NCI-H1436 treated with DMSO at 0.1 percent for 48 hours (cell line): ENCODE measurements at places on chromosomes 1 and 21.
A peak's percentile ranks its signal among the peaks of the same experiment; 100 is the strongest.

GRCh38 chr1:924656-925560, 1.2 kb downstream of the SAMD11 start:
- DNase-seq: no peak

DNA sequence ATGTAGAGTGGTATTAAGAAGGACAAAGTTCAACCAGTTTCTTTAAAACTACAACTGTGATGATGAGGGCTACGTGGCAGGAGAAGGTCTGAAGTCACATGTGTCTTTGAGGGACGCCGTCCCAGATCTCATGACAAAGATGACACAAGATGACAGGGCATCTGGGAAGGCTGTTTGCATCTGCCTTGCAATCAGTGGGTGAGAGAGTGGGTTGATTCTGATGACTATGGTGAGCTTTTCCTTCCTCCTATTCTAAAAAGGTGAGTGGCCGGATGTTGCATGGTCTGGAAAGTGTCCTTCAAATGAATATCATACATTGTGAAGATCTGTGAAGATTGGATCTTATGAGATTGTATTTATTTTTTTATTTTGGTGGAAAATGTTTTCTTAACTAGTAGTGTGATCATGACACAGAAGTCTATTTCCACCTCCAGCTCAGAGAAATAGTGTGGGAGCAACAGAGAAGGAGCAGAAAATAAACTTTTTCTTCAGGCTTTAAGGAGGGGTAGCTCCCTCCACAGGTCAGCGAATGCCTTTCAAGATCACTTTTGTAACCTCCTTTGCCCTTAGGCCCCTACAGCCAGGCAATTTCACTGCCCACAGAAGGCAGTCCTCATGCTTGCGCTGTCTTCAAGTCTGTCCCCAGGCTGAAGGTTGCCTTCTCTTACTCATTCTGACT, 76.0 kb upstream of the ATF3 start:
- DNase-seq: no peak

DNA sequence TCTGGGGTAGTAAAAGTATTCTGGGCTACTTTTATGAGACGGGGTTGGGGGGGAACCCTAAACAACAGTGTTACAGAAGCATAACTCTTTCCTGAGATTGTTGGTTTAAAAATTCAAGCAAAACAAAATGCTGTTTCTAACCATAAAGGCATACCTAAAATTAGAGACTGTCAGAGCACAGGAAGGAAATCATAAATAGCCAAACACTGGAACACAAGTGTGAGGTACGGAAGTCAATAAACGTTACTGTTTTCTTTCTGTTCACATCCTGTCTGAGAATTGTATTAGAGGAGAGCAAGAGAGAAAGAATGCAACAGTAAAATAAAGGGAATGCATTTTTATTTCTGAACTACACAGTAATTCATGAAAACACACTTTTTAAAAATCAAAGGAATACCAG, 42.8 kb upstream of the IL12RB2 start:
- DNase-seq: no peak

- DNase-seq: no peak
Observed at GRCh38 chr1:237018896-237019295, 14.7 kb upstream of the MT1HL1 start.

- DNase-seq: no peak
Observed at GRCh38 chr1:222769971-222770620, 33.1 kb downstream of the FAM177B start.

- no peak for DNase-seq
Observed at GRCh38 chr1:65425697-65426096, 5.2 kb downstream of the LEPR start.

- no peak for DNase-seq
Observed at GRCh38 chr1:62514746-62515423, 78.0 kb downstream of the USP1 start.

DNA sequence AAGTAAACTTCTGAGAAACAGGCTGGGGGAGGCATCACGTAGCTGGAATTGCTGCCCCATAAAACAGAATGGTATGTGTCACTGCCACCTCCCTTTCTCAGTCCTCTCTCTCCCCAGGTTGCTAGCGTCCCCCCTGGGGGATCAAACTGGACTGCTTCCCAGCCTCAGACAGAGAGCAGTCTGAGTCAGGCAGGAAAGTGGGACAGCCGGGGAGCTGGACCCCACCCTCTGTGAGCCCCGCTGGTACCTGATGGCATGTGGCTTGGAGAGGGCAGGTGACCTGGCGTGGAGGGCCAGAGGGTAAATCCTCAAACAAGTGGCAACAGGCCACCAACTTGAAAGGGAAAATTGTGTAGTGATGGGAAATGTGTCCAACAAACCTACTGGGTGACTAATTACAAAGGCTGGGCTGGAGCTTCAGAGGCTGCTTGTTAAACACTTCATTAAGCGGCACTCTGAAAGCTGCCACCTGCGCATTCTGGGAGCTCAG, 1.0 kb upstream of the SFN start:
- DNase-seq: peak; percentile 48

- DNase-seq: peak; percentile 31
Observed at GRCh38 chr1:119141020-119141424, 569 bp upstream of the WARS2 start.

GRCh38 chr21:32580949-32581348, 4.4 kb downstream of the TCP10L start:
- DNase-seq: no peak

GRCh38 chr1:232985882-232986526, 35.6 kb downstream of the NTPCR start:
- no peak for DNase-seq

- DNase-seq: no peak
Observed at GRCh38 chr1:1543706-1544099, 3.3 kb upstream of the TMEM240 start.

GRCh38 chr1:27150641-27151040, 4.3 kb downstream of the SLC9A1 start:
- no peak for DNase-seq

DNA sequence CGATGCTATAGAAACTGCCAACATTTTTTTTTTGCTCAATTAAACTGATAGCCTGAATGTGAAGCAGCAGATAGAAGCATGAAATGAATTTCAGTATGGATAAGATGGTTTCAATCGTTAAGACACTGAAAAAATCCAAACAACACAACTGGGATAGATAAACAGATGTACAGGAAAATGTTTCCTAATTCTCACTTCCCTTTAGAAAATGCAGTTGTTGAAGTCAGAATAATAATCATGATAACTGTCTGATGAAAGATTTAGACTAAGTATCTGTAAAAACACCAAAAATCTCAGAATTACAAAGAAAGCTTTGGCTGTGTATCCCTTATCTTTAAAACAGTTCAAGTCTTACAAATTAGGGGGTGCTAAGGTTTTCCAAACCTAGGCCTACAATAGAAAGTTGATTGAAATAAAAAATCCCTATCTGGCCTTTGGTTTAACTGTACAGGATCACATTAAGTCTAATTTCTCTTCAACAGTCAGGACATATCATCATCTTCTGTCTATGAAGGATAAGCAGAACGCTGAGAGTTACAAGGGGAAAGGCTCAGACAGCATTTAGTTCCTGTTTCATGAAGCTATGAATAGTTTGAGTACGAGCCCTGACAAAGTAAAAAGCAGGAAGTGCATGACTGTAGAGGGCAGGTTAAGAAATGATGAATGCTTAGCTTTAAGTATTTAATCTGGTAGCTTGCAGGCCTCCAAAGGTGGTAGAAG, 203.2 kb downstream of the APP start:
- no peak for DNase-seq

DNA sequence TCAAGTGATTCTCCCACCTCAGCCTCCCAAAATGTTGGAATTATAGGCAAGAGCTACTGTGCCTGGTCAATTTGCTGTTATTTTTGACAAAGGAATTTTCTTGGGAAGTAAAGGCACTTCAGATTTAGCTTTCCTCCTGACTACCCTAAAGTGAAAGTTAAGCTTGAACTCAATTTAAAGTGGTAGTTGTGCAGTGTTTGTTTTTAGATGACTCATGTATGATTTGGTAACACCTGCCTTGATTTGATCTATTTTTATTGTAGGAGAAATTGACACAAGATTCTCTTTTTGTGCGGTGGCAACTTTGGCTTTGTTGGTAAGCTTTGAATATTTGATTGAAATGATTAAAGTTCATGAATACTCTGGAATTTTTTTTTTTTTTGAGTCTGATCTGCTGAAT, 5.0 kb downstream of the RABGGTB start:
- DNase-seq: no peak

DNA sequence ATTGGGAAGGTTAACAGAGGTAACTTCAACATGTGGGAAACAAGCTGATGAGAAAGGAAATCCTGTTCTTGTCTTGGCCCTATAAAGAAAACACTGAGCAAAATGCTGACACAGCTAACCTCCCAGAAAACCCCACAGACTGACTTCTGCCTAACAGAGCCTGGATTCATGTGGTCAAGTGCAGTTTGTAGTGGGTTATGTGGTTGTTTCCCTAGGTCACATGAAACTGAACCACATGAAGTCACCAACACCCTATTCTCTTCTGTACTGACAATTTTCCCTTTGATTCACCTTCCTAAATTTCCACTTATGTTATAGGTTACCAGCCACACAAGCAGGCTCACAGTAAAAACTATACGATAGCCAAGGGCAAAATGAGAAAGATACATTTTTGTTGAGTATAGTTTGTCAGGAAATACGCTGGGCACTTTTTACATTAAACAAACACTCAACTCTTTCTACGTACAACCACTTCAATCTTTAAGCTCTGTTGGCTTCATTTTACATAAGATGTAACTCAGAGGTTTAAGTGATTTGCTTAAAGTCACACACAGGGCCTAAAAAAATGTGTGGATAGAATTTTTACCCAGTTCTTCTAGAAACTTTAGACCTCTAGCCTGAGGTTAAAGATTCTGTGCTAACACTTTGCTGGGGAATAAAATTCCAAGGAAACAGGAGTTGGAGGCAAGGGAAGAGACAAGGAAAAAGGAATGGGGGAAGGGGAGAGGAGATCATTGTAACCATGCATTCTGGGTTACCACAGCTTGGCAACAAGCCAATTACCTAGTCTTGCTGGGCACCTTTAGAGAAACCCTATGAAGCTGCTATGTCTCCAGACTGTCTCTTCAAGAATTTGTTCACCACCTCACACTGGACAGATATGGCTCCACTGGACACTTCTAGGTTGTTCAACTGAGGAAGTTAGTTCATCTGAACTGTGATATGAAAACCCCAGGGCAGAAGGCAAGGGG, 601.6 kb upstream of the USP24 start:
- no peak for DNase-seq

DNA sequence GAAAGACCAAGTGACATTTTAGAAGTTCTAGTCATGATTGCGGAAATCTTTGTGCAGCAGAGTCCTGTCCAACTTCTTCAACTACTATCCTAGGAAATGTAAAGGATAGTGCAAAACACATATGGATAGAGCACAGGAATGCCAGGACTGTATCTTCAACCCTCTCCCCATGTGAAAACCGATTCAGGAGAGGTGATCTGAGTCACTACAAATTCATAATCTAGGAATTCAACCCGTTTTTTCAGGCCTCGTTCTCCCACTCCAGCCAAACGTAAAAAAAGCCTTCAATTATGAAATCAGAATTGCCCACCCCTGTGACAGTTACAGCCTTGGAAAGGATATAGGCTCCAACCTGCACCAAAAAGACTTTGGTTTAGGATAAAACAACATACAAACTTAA, 52.9 kb upstream of the RGS1 start:
- no peak for DNase-seq

DNA sequence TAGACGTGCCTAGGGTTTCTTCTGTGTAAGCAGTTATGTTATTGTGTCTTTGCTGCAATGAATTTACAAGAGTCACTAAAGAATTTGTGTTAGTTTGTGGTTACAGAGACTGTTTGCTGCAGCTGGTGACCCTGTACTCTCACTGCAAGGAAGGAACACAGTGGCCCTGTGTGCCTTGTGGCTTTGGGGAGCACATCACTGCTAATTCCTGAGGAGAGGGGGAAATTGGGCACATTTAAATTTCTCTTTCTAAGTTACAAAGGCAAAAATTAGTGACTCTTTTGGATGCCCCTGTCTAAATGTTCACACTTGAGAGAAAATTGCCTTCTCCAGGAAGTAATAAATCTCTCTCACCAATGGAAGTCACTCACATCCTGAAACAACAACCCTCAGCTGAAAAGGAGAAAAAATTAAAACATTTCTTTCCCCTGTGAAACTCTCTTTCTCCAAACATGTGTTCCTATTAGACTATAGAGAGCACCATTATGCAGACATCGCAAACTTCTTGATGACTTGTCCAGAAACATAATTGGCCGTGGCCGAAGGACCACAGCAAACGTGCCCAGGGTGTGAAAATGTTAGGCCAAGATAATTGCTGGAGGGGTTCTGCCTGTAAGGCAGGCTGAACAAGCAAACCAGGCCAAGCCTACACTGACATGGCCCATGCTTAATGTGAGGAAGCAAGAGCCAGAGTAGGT, 32.3 kb upstream of the SPAG17 start:
- DNase-seq: no peak

DNA sequence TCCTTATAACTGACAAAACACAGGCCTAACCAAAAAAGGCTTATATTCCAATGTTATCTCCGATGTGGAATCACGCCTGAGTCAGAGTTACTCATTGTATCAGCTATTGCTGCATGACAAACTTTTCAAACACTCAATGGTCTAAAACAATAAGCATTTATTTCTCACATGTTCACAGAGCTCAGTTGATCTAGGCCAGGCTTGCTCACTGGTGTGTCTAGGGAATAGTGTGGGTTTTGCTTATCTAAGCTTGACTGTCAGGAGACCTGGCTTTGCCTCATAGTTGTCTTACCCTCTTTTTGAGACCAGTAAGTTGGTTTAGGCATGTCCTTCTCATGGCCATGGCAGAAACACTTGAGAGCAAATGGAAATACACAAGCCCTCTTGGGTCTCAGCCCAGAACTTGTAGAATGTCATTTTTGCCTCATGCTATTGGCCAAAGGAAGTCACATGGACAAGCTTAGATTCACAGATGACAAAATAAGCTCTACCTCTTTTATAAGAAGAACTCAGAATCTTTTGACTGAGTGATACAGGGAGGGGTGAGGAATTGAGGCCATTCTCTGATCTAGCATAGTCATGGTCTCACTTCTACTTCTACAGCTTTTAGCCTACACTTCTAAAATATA, 130.8 kb downstream of the HMCN1 start:
- DNase-seq: no peak

- no peak for DNase-seq
Observed at GRCh38 chr1:175146529-175147213, 45.9 kb downstream of the KIAA0040 start.

DNA sequence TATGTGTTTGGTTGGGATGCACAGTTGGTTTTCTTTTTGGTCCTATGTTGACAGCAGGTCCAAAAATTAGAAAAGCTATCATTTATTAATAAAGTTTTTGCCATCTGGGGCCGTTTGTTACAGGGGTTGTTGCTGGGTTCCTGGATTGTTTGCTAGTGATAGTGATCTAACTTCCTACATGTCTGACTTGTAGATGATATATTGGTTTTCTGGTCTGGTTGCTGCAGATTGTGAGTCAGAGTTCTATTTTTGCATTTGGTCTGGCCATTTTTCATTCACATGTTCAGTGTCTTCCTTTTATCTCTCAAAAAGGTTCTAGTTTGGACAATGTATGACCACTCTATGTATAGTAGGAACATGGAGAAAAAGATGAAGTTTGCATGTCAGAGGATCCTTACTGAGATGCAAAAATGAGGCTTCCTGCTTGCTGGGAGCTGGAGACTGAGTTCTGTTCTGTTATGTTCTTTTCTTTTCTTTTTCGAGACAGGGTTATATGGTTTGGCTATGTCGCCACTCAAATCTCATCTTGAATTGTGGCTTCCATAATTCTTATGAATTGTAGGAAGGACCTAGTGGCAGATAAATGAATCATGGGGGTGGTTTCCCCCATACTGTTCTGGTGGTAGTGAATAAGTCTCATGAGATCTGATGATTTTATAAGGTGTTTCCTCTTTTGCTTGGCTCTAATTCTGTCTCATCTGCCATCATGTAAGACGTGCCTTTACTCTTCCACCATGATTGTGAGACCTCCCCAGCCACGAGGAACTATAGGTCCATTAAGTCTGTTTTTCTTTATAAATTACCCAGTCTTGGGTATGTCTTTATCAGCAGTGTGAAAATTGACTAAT, 4.2 kb upstream of the NVL start:
- no peak for DNase-seq
